Fibroblast of lung (primary cell): ENCODE measurements at places on chromosomes 16 and 17. TPM values are rescaled to one million over a fixed set of nuclear protein-coding genes. Genes with fewer than 3 reads are reported as not detected.

DNA sequence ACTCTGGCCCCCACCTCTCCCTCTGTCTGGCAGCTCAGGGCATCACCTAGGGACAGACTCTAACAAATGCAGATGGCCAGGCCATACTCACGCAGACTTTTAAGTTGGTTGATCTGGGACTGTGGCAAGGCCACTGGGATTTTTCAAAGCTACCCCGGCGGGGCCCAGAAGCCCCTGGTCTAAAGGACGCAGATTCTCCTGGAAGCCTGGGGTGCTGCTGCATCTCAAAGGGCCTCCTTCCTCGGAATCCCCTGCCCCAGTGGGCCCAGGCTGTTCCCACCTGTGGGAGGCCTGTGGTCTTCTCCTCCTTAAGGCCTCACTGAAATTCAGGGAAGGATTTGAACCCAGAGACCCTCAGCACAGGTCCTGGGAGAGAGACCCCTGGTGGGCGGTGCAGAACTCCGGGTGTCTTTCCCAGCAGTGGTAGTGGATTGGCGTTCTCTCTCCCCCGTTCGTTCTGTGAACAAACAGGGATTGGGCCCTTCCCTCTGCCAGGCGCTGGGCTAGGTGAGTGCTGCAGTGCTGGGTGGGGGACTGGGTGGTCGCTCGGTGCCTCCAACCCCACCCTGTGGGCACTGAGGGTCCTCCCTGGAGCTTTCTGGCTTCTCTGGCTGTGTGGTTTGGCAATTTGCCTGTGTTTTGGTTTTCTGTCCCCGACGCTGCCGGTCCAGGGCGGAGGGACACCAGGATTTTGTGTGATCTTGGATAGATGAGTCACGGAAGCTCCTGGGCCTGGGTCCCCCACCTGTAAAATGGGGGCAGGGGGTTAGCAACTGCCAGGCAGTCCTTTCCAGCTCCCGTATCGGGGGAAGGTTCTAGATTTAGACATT lies 160.5 kb upstream of the GSE1 start:
- DNase-seq = no peak

GRCh38 chr17:14310605-14311004 lies 9.7 kb downstream of the HS3ST3B1 start:
- DNase-seq = no peak

DNA sequence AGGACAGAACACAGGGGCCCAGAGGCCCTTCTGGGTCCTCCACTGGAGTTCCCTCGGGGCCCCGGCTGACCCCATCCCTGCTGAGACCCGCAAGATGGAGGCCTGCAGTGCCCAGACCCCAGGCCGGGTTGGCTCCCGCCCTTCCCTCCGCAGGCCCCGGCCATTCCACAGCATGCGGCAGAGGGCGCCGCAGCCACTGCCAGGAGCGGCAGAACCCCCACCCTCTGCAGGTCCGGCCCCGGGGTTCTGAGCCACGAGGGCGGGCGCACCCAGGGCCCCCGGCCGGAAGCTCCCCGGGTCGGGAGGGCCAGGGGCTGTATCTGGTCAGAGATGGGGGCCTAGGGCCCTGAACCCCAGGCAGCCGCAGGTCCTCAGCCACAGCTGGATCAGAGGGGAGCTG lies 2.4 kb upstream of the PERCC1 start:
- no peak for DNase-seq

GRCh38 chr17:75404731-75405364 lies 630 bp downstream of the GRB2 start:
- DNase-seq = peak; percentile 41

DNA sequence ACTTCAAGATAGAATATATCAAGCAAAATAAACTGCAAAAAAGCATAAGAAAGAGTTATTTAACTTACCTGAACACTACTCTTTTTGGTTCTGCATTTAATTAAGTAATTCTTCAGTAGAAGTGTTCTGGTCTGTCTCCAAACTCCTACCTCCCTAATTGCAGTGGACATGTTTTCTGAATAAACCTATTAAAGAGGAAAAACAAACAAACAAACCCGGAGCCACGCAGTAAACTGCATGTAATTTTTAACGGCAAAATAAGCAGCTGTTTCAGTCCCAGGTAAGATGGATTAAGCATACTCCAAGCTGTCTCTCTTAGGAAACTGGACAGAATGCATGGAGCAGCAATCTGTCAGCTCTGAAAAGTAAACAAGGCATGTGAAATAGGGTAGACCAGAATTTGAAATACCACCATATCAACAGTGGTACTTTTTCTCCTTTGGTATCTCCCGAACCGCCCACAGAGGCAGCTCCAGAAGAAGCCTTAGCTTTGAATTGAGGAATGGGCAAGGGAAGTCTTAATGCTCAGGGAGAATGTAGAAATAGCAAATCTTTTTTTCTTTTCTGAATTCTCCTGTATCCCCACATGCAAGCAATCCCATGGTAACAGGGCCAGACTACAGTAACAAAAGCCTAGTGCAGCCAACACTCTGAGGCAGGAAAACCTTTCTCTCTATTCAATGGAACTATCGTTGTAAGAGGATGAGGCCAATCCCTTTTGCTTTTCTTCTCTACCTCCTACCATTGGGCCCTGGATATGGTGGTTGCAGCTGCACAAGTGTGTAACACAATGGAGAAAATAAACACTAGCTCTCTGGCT lies 12.5 kb downstream of the ABCA5 start:
- no peak for DNase-seq

- no peak for DNase-seq
Measured at GRCh38 chr17:17036524-17036998, 5.7 kb upstream of the MPRIP start.

TSPOAP1 gene
- total RNA-seq = 4.0 and 4.9 TPM in 2 replicates

UTS2R gene
- total RNA-seq = not detected in 2 replicates

KLHL11 gene
- total RNA-seq = 24.4 and 28.2 TPM in 2 replicates
